ENCODE measurements at places on chromosomes 1 and 21. TPM values are rescaled to one million over a fixed set of nuclear protein-coding genes. Genes with fewer than 3 reads are reported as not detected.
A peak's percentile ranks its signal among the peaks of the same experiment; 100 is the strongest.

The PRAMEF20 gene
- not detected for polyA plus RNA-seq

The EFNA1 gene
- polyA plus RNA-seq = not detected

The MPZ gene
- polyA plus RNA-seq = not detected

The RNF186 gene
- polyA plus RNA-seq = not detected

The PLA2G2D gene
- not detected for polyA plus RNA-seq

The PTPRC gene
- polyA plus RNA-seq = 667 TPM

The CELSR2 gene
- 0.04 TPM for polyA plus RNA-seq

The MUTYH gene
- polyA plus RNA-seq = 6.7 TPM

The CYP4A22 gene
- polyA plus RNA-seq = not detected

The HJV gene
- not detected for polyA plus RNA-seq

The HES3 gene
- not detected for polyA plus RNA-seq

- DNase-seq = no peak
These were observed 134.7 kb downstream of the DMRTB1 start for GRCh38 chr1:53593758-53594380.

GRCh38 chr1:164380893-164381292 lies 178.1 kb upstream of the PBX1 start:
- DNase-seq = no peak

DNA sequence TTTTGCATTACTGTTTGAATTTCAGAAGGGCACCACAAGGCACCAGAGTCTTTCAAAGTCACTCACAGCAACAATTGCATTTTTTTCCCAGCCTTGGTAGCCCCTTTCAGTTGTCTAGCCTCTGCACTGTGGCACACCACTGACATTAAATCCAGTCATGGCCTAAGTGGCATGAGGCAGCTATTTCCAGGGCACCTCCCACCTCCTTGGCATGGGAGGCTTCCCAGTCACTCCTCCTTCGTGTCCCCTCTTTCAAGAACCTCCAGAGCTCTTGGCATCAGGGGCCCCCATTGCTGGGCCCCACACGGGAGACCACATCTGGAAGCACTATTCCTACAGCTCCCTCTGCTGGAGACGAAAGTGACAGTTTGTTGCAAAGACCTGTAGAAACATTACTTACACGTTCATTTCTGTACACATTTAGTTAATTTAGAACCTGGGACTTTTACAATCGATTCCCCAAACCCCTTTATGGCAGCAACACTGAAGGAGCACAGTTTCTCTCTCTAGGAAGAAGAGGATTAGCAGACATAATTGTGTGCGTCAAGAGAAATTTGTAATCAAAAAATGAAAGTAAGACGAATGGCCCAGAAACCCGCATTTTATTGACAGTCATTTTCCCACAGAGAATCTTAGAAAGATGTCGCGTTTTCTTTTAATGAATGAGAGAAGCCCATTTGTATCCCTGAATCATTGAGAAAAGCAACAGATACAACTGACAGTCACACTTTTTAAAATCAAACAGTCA lies 5.7 kb upstream of the CHD5 start:
- DNase-seq = no peak

DNA sequence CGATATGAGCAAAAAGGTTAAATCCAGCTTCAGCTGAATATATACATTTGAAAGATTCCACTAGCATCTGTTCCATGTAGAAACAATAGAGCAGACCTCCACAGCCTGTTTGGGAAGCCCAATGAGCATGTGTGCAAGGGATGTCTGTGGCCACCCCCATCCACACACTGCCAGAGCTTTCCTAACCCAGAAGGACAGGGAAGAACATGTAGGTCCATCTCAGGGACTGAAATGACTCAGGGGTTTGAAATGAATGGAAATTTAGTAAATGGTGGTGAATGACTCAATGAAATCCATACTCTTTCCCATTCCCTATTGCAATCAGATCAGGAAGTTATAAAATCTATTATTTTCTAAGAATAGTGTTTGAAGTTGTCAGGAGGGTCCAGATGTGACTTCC lies 397.2 kb downstream of the DUSP10 start:
- no peak for DNase-seq

DNA sequence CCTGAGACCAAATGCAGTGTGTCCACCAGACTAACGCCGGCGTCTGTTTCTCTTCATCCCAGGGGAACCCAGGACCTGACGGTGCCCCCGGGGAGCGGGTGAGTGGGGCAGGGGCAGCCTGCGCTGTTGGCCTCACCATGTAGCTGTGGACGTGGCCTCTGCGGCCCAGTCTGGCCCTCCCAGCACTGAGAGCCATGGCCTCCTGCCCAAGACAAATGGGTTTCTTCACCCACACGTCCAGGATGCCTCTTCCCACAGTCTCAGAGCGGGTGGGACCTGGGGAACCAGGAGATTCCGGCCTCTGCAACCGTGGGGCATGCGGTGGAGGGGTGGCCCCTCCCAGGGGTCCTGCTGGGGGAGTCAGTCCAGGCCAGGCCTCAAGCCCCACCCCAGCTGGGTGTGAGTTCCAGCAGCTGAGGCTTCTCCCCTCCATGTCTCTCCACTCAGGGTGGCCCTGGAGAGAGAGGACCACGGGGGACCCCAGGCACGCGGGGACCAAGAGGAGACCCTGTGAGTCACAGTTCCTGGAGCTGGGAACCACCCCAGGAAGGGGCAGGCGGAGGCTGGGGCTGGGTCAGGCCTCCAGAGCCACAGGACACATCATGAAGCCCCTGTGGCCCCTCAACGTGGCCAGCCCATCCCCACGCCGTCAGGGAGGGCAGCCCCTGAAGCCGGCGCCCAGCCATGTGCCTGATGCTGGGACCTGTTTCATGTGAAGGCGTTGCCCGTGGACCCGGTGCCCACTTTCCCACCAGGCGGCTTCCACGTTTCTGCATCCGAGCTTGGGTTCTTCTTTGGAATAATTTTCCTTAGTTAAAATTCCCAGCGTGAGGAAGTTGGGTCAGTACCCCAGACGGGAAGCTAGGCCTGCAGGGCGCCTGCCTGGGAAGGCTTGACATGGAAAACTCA lies 11.0 kb downstream of the COL6A1 start:
- DNase-seq = no peak

- DNase-seq = no peak
These were observed 2.3 kb downstream of the GJB4 start for GRCh38 chr1:34761776-34762307.

DNA sequence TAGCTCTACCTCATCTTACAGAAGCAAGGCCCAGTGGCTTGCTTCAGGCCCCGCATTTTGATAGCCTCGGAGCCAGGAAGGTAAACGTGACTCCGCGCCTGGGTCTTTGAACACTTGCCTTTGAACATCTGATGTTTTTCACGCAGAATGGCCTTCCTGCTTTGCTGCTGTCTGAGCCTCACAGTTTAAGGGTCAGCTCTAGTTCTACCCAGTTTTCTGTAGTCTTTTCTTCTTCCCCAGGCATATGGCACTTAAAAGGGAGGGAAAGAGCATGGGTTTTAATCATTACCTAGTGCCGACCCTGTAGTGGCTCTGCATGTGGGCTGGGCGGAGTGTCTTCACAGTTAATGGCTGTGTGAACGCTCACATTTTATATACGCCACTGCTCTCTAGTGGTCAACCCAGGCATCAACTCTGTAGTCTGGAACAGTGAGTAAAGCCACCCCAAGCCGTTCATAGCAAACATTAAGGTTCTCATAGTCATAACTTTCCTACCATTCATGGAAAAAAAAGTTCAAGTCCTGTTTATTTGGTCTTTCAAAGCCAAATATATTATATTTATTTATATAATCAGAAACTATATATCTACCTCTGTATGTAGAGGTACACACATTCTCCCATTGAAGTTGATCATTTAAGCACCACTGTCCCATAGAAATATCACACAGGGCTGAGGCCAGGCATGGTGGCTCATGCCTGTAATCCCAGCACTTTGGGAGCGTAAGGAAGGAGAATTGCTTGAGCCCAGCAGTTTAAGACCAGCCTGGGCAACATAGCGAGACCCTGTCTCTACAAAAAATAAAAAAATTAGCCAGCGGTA lies 78.1 kb downstream of the IER5 start:
- DNase-seq = peak; percentile 72

DNA sequence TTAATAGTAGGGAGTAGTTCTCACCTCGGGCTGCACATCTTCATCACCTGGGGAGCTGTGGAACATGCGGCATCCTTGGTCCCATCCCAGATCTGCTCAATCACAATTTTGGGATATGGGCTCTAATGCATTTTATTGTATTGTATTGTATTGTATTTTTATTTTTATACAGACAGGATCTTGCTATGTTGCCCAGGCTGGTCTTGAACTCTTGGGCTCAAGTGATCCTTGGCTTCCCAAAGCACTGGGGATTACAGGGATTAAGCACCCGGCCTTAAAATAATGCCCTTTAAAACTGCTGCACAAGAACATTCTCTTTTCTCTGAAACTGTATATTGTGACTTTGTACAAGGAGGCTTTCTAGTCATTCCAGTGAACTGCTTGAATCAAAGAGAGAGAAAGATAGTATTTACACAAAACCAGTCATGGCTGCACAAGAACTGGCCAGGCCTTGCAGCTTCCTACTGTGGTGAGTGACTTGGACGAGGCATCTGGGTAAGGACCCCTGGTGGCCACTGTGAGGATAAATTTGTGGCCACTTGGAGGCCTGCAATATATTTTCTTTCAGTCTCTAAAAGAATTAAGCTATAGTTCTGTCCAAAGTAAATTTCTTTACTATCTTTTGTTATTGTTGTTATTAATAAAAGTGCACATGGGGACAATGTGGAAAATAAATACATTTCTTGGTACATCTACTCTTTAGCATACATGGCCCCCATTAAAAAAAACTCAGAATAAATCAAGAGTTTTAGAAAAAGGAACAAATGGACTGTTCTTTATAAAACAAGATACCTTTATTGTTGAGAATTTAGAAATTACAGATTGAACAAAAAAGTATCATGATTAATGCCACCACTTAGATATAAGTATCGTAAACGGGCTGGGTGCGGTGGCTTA lies 48.0 kb downstream of the TBCE start:
- DNase-seq = peak; percentile 40

DNA sequence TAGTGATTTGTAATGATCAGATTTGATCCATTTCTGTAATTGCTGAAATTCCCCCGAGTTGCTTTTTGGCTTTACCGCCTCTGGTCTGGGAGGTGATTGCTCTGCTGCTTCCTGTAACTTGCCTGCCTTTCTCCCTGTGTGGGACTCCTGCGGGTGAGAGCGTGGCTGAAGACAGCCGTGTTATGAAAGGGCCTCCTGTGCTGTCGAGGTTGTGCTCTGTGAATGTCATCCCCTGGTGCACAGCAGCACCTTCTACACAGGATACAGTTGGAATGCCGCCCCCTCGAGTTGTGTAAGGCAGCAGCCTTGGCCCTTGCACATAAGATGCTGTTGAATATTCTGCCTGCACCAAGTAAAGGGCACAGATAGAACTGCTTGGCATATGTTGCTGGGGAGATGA lies 5.9 kb downstream of the SOD1 start:
- no peak for DNase-seq

- DNase-seq = peak; percentile 59
These were observed 62.3 kb downstream of the PTGS2 start for GRCh38 chr1:186617926-186618325.

DNA sequence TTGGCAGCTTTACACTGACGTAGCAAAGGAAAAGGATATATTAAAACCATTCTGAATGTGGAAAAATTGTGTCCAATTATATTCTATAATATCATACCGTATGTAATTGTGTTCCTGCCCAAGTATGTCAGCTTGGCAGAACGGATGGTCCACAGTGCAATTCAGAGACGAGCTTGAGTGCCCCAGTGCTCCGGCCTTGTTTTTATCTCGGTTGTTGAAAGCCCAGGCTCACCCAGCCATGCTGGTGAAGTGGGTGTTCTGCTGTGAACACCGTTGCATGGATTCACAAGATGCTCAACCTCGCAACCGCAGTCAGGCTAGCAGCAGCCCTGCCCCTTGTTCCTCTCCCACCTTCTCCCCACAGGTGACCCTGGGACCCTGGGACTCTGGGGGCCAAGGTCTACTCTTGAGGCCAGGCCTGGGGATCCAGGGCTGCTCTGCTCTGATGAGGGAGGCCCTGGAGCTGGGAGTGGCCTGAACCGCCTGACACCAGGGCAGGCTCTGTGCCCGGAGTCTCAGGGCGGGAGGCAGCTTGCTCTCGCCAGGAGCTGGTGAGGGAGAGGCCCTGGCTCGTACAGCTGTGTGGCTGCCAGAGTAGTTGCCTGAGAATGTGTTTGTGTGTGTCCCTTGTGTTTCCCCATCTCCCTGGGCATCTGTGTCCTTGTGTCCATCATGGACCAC lies 11.2 kb downstream of the PTPRF start:
- DNase-seq = no peak

DNA sequence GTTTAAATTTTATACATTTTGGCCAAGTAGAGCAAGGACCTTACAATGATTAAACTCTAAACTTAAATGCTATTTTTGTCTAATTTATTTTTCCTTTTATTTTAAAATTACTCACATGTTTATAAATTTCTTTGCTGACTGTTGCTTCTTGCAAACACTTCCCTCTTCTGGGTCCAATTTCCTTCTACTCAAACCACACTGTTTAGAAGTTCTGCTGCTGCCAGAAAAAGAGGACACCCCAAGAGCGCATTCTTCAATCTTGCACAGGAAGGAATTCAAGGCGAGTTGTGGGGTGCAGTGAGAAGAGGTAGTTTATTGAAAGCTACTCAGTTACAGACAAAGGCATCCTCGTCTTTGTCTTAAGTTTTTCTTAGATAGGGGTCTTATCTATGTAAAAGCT lies 88.5 kb upstream of the NEK7 start:
- DNase-seq = no peak

- DNase-seq = no peak
These were observed 70.2 kb downstream of the UCK2 start for GRCh38 chr1:165897326-165898303.

DNA sequence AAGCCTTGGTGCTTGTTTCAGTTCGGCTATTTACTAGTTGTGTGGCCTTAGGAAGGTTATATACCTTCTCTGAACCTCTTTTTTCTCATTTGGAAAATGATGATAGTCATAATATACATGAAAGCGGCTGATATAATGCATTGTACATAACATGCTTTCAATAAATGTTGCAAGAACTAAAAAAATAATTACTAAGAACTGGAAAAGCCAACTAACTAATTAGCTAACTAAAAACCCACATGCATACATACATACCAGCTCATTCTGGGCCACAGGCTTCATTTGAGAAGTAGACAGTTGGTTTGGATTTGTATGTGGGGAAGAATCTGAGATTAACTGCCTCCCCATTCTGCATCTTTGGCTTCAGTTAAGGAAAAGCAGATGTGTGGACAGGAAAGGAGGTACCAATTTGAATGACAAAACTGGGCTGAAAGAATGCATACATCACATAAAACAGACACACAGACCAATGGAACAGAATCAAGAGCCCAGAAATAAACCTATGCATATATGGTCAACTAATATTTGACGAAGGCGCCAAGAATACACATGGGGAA lies 217.9 kb downstream of the TM2D1 start:
- DNase-seq = no peak

Measured in CD14-positive monocyte (primary cell).